NCI-H2107 (cell line): ENCODE measurements at places on chromosomes 5 and 9.

DNA sequence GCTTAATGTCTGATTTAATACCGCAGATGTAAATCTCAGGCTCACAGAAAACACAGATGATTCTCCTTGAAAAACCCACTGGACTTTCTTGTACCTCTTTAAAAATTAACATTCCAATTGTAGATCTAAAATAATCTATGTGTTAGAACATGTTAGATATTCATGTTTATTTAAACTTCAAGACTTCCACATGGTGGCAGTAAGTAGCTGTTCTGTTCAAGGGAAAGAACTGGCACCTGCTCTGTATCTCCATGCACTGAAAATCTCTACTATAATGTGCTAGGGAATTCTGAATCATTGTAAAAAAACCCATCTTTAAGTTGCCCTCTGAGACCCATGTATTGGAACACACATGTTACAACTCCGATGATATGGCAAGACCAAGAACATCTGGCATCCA lies 366.9 kb downstream of the DMRTA1 start:
- DNase-seq: no peak

GRCh38 chr9:32899181-32899580 lies 102.2 kb downstream of the APTX start:
- no peak for DNase-seq

GRCh38 chr5:95241635-95242034 lies 43.3 kb downstream of the MCTP1 start:
- no peak for DNase-seq

DNA sequence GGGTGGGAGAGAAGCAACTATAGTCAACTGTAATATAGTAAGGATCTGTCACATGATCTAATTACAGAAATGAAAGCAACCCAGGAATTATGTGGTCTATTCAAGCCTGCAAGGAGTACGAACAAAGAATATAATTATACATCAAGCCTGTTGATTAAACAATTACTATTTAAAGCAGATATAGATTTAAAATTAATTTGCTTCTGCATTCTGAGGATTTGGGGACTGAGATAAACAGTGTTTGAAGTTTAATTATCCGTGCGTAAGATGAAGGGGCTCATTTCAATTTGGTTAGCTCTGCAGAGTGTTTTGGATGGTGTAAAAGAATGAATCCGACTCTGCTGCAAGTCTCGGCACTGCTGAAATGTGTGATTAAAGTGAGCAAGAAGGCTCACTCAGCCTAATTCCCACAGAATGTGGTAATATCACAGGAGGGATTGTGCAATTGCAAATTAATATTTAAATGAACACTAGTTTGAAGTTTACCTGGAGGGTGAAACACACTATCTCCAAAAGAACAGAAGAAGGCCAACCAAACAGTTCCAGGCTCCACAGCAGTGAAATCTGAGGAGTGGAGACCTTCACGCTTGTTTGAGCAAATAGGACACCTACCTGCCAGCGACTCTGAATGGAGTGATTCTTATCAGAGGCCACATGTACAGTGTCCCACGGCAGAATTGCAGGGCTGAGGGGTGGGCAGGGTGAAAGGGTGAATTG lies 420.6 kb upstream of the SLC30A5 start:
- no peak for DNase-seq

DNA sequence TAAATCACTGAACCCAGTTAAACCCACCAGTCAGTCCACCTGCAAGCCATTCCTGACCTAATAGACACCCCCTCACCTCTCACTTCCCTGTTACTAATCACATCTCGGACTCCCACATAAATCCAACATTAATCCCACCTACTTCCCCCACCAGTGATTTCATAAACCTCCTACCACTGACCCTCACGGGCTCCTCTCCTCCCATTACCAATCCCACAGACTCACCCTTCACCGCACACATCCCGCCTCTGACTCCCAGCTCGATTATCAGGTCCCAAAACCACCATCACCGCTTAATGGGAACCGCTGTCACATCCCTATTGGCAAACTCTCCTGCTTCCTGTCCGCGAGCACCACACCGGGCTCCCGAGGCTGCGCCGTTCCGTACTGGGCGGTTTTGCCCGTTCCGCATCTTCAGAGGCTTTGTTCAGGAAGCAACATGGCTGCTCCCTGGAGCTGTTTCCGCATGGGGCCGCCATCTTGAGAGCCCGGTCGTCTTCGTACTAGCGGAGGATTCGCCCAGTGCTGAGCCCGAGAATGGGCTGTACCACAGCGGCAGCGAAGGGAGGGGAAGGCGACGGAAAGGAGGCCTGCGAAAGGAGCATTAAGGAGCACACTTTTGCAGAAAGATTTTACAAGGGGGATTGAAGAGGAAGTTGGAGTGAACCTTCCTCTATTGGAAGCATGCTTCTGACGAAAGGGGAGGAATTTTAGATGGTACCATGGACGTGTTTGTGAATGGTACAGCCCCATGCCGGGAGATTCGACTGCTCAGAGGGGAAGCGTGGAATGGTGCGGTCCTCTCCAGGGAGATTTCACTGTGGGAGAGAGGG lies at the start of gene ZNF300:
ZNF300 (minus strand) TSS at position 502 of the 833 bp plus-strand sequence. CDS start 1,825 bp downstream, outside the sequence.
- DNase-seq: no peak

- DNase-seq: no peak
Observed at GRCh38 chr9:70998962-70999361, 122.5 kb downstream of the TRPM3 start.

- DNase-seq: no peak
Observed at GRCh38 chr9:70049236-70049635, 5.6 kb downstream of the MAMDC2 start.

DNA sequence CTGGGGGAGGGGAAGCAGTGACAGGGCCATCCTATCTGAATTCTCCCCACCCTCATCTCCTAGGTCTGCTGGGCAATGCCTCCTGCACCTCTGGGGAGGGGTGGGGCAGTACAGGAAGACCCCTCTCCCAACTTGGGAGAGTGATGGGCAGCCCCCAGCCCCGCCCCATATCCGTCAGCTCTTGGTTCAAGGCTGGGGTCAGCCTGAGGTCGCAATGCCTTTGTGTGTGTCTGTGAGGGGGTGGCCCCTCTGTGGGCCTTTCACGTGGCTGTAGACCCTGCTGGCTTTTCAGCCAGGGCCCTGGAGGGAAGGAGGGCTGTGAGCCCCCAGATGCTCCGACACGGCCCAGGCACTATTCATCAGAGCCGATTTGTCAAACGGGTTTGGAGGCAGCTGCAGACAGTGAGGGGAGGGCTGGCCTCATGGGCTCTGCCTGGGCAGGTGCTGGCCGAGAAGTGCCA lies 49.5 kb upstream of the RNU6ATAC start:
- DNase-seq: no peak

- no peak for DNase-seq
Observed at GRCh38 chr9:100104314-100104713, 5.3 kb downstream of the INVS start.
